Motor neuron (in vitro differentiated cells): ENCODE measurements at places on chromosomes 7 and 10. TPM values are rescaled to one million over a fixed set of nuclear protein-coding genes. Genes with fewer than 3 reads are reported as not detected.
A peak's percentile ranks its signal among the peaks of the same experiment; 100 is the strongest.

DNA sequence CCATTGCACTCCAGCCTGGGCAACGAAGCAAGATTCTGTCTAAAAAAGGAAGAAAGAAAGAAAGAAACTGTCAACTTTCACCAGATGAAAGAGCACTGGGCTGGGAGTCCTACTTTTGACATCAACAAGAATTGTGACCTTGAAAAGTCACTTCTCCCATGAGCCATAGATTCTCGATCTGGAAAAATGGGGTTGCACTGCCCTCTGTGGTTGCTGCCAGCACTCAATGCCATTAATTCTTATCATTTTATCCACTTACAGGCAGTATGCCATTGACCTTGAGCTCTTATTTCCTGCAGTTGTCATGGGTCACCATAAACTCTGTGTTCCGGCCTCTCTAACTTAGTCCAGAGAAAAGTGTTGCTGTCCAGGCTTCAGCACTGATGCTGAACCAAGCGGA is 137.2 kb downstream of the NOC3L start:
- ATAC-seq = no peak

- ATAC-seq = no peak
Observed at GRCh38 chr7:101084865-101085161, 468 bp upstream of the TRIM56 start.

GRCh38 chr7:107917763-107918651 is 27.0 kb downstream of the DLD start:
- no peak for ATAC-seq

GRCh38 chr7:4074994-4075393 is 607.1 kb upstream of the FOXK1 start:
- ATAC-seq = no peak

GRCh38 chr7:43700059-43700501 is 29.2 kb downstream of the COA1 start:
- no peak for ATAC-seq

GRCh38 chr7:20598459-20599309 is 16.8 kb upstream of the ABCB5 start:
- ATAC-seq = peak; percentile 82

DNA sequence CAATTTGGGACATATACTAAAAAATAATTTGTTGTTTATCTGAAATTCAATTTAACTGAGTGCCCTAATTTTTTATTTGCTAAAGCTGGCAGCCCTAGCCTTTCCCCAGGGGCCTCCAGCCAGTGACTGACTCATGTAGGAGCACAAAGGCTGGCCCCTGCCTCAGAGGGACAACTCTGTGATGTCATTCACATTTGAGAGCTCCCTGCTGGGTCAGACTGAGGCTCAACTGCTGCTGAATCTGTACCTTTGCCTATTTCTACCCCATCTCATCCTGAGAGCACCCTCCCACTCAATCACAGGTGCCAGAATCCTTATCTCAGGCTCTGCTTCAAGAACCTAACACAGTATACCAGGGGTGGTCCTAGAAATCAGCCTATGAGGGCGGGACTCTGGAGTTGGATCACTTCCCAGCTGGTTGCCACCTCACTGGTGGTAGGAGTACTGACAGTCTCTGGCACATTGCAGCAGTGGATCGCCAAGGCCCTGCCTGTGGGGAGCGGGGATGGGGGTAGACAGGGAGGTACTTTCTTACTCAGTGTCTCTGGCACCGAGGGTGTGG is 11.6 kb downstream of the GCK start:
- no peak for ATAC-seq

DNA sequence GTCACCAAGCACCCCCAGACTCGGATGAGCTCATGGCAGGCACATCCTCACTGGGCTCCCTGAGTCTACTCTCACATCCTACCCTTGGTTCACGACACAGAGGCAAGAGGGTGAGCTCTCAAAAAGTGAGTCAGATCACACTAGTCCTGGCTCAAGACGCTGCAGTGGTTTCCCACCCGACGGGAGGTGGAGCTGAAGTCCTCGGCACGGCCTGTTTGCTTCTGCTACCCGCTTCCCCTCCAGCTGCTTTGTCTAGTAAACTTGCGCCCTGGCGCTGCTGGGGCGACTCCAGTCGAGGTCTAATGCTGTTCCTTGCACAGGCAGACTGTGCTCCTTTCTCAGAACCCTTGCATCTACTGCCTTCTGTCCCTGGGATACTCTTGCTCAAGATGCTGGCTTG is 13.5 kb upstream of the SFMBT2 start:
- no peak for ATAC-seq

GRCh38 chr7:125424721-125425120 is 495.1 kb upstream of the POT1 start:
- no peak for ATAC-seq

GRCh38 chr7:137402536-137403352 is 59.2 kb upstream of the PTN start:
- ATAC-seq = no peak

- ATAC-seq = no peak
Observed at GRCh38 chr10:3066317-3067117, 831 bp upstream of the PFKP start.

DNA sequence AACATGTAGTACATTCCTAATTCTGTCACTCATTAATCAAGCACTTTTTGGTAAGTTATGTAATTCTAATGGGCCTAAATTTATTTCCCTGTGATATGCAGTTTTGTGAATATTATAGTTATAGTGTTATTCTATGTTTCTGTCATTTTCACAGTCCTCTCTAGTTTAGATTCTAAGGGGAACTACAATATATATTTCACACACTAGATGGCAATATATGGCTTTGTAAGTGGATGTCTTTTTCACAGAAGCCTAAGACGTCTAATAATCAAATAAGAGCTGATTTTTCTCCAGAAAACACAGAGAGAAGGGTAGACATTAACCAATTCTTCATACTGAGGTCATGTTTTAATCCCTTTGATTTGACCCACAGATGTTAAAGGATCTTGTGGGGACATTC is 18.0 kb downstream of the RNLS start:
- peak; percentile 76 for ATAC-seq

GRCh38 chr7:93378131-93378760 is 146.1 kb downstream of the VPS50 start:
- no peak for ATAC-seq

DNA sequence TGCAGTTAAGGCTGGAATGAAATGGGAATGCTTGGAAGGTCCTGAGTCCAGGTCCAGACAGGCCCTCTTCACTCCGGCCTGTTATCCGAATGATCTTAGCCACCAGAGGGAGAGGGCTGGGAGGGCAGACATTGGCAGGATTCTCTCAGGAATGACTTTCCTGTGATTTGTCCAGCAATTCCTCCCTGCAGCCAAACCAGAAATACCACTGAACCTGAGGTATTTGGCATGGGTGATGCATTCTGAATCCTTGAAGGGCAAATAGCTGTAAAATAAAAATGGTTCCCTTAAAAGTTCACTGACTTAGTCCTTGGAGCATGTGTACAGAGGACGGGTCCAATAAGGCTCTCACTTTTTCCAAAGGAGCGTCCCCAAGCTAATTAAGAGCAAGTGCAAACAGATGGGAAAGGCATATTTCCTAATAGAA is 77.5 kb upstream of the HABP2 start:
- ATAC-seq = no peak

DNA sequence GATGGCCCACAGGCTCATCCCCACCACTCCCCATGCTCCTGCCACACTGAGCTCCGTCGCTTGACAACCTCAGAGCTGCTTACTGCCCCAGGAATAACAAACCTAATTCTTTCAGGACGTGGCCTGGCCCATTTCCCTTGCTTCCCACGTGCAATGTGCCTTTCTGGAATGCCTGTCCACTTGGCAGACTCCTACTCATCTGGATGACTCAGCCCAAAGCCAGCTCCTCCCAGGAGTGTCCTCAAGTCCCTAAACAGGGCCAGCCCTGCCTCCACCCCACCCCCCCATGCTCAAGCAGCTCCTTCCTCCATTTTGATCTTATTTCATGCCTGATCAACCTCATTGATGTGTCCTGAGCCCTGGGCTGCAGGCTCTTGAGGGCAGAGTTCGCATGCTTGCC is 164.9 kb upstream of the RNF32 start:
- no peak for ATAC-seq

GRCh38 chr10:105509517-105509916 is 868.4 kb downstream of the SORCS3 start:
- ATAC-seq = no peak

- no peak for ATAC-seq
Observed at GRCh38 chr7:151623766-151624165, 104.1 kb upstream of the RHEB start.

GRCh38 chr7:73376671-73377412 is 48.9 kb downstream of the FKBP6 start:
- ATAC-seq = no peak

GRCh38 chr10:129233351-129234148 is 233.5 kb upstream of the MGMT start:
- no peak for ATAC-seq

DNA sequence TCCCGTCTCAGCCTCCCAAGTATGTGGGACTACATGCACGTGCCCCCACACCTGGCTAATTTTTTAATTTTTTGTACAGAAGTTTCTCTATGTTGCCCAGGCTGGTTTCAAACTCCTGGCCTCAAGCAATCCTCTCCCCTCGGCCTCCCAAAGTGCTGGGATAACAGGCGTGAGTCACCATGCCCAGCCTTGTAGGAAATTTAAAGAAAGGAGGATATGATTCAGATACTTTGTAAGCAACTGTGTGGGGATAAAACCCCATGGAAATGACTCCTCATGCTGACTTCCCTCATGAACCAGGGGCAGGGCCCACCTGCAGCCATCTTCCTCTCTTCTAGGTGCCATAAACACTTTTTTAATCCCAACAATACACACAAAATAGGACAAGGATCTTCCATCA is 50.2 kb downstream of the APBB1IP start:
- ATAC-seq = no peak

- ATAC-seq = no peak
Observed at GRCh38 chr10:79947787-79948424, 999 bp downstream of the SFTPD start.

DNA sequence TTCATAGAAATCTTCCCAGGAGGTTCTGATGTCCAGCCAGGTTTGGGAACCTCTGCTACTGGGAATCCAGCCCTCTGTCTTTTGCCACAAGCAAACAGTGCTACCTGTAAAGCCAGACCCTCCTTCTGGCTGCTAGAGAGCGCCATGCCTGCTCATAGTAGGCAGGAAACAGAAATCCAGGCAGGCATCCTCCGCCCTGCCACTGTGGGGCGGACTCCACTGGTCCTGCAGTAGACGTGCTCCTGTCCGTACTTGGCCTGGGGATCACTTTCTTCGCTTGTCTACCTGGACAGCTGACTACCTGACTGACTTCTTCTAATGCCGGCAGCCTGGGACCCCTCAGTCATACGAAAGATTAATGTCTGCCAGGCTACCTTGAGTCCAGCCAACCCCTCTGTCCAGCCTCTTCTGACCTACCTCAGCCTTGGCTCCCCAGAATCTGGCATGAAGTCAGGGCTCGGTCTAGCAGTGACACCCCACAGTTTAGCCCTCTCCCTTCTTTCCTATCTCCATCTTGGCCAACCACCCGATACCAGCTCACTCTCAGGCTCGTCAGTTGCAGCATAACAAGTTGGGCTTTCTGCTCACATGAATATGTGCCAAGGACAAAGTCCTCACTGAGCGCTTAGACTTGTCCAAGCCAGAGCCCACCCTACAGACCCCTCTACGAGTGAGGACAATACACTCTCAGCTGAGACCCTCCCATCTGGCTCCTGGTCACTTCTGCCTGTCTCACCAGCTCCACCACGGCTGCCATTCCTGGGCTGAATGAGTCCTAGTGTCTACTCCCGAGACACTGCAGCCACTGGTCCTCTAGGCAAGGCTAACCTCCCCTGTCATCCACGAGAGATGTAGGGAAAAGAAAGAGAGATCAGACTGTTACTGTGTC is 43.9 kb upstream of the OPALIN start:
- no peak for ATAC-seq

GRCh38 chr10:109386101-109386500 is 537.2 kb downstream of the XPNPEP1 start:
- ATAC-seq = no peak

- ATAC-seq = peak; percentile 16
Observed at GRCh38 chr7:13414661-13415107, 574.8 kb downstream of the ETV1 start.

- ATAC-seq = peak; percentile 56
Observed at GRCh38 chr10:124172181-124172916, 79.0 kb upstream of the CHST15 start.

DNA sequence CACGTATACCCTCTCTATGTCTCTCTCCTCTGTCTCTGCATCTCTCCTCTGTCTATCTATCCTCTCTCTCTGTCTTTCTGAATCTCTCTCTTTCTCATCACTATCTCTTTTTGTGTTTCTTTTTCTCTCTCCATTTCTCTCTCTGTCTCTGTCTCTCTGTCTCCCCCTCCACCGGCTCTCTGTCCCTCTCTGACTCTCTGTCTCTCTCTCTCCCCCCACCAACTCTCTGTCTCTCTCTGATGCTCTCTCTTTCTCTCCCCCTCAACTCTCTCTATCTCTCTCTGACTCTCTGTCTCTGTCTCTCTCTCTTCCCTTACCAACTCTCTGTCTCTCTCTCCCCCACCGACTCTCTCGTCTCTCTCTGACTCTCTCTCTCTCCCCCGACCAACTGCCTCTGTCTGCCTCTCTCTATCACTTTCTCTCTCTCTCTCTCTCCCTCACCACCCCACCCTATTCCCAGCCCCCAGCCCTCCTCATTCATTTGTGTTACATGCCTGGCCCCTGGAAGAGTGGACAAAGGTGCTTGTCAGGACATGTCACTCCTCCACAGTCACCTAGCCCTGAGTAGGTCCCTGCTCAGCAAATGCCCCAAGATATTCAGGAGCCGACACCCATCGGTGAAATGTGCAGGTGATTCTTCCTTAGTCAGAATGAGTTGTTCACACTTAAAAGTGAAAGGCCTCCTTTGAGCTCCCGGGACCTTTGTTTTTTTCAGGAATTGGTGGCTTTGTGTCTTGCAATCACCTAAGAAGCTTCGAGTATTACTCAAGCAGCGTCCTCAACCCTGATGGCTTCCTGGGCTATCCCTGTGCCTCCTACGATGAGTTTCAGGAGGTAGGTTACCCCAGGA is 13.6 kb downstream of the PNLIPRP2 start:
- no peak for ATAC-seq

- ATAC-seq = no peak
Observed at GRCh38 chr10:52729271-52730104, 43.1 kb downstream of the MBL2 start.

DNA sequence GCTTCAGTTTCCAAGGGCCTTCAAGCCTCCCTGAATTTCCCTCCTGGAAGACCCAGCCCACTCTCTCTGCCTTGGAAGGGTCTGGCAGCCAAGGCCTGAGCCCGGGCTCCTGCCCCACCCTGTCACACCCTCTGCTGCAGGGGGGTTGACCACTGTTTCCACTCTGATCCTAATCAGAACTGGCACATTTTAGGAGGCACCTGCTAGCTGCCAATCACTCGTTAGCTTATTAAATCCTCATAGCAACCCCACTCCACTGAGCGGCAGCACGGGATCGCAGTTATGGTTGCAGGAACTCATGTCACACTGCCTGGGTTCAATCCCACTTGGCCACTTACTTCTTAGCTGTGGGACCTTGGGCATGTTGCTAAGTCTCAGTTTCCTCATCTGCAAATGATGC is 12.9 kb downstream of the HSPB1 start:
- no peak for ATAC-seq

TFPI2 gene
- 0.56 and 0.60 TPM in 2 replicates for total RNA-seq

PTF1A gene
- total RNA-seq = 0.71 TPM in 1 of 2 replicates, not detected in the other

RNLS gene
- total RNA-seq = 2.6 and 4.0 TPM in 2 replicates

AKR1C8 gene
- not detected in 2 replicates for total RNA-seq

PDE1C gene
- total RNA-seq = 0.49 and 0.81 TPM in 2 replicates

POLR2J2 gene
- total RNA-seq = 6.9 and 8.9 TPM in 2 replicates

ZNF425 gene
- 2.8 and 3.4 TPM in 2 replicates for total RNA-seq

IPMK gene
- total RNA-seq = 11.4 and 12.5 TPM in 2 replicates
